ENCODE measurements at places on chromosomes 5 and 9. TPM values are rescaled to one million over a fixed set of nuclear protein-coding genes. Genes with fewer than 3 reads are reported as not detected.
A peak's percentile ranks its signal among the peaks of the same experiment; 100 is the strongest.

The RETREG1 gene
- 21.9 TPM for total RNA-seq

The PCDHB11 gene
- not detected for total RNA-seq

The RNF183 gene
- total RNA-seq, result not detected

The ATP10B gene
- total RNA-seq, result not detected

The TXNDC8 gene
- total RNA-seq, result not detected

The SLF1 gene
- 12.7 TPM for total RNA-seq

The MVB12B gene
- 0.23 TPM for total RNA-seq

The CDO1 gene
- total RNA-seq, result 0.18 TPM

The NUTM2G gene
- total RNA-seq, result not detected

The GMCL2 gene
- total RNA-seq, result not detected

The IPO11 gene
- 52.8 TPM for total RNA-seq

The SLC6A3 gene
- total RNA-seq, result not detected

The IDNK gene
- total RNA-seq, result 5.1 TPM

The SNX18 gene
- total RNA-seq, result 13.3 TPM

The ST6GALNAC6 gene
- 60.7 TPM for total RNA-seq

DNA sequence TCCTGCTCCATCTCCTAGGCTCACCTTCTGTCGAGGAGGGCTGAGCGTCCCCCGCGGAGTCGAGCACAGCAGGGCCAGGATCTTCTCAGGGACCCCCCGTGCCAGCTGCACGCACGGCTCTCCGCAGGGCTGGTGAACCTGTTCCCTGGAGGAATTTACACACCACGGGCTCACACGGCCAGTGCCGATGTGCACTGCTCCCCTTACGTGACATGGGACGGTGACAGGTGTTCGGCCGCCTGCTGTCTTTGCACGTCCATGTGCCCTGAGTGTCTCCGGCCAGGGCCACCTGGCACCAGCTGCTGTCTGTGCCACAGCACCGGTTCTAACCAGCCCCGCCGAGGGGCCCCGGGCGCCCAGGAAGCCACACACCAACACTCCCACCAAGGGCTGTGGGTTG lies 8.7 kb upstream of the AGPAT2 start:
- peaks cover 4% of the 10 kb centered on the region for H3K27me3 ChIP-seq
- no peak overlapping the region for H3K27ac ChIP-seq
- H3K4me1 ChIP-seq, result peaks cover 6% of the 10 kb centered on the region
- H3K4me3 ChIP-seq, result no peak overlapping the region
- no peak for DNase-seq

GRCh38 chr5:16855485-16855884 lies 80.6 kb downstream of the MYO10 start:
- no peaks in the 10 kb centered on the region for H3K4me1 ChIP-seq
- no peaks in the 10 kb centered on the region for H3K27me3 ChIP-seq
- H3K27ac ChIP-seq, result no peak overlapping the region
- no peak for DNase-seq
- no peak overlapping the region for H3K4me3 ChIP-seq

GRCh38 chr9:132998831-132999635 lies 20.5 kb downstream of the GFI1B start:
- no peaks in the 10 kb centered on the region for H3K36me3 ChIP-seq
- no peak overlapping the region for H3K4me3 ChIP-seq
- no peak overlapping the region for H3K27ac ChIP-seq
- no peak for DNase-seq

DNA sequence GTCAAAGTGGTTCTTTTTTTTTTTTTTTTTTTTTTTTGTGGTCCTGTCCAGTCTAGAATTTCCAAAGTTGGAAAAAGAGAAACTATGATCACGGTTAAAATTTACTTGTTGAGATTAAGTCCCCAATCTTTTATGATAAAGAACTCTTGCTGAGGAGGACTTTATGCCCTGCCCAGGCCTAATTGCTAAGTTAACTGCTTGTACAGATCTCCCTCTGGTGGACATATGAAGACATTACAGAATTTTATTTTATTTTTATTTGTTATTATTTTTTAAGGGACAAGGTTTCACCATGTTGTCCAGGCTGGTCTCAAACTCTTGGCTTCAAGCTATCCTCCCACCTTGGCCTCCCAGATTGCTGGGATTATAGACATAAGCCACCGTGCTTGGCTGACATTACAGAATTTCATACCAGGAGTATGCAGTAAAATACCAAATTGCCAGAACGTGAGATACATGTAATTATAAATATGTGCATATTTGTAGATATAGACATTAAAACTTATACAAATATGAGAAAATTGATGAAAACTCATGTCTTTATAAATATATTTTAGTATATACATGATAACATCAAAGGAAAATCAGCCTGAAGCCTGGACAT lies 91.2 kb downstream of the RFK start:
- H3K27ac ChIP-seq, result no peak overlapping the region
- H3K36me3 ChIP-seq, result no peaks in the 10 kb centered on the region
- DNase-seq, result no peak
- no peaks in the 10 kb centered on the region for H3K4me1 ChIP-seq

DNA sequence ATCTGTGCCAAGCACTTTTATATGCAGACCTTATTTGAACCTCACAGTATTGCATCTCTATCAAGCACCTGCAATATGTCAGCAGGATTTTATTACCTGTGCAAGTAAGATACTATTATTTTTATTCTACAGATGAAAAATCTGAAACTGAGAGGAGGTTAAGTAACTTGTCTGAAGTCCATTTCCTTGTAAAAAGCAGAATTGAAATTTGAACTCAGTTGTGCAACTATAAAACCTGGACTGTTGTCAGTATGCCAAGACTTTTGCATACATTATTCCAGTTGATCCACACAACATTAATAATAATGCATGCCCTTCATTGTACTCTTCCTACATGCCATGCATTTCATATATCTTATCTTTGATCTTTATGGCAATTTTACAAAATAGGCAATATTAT lies 82.2 kb upstream of the BRINP1 start:
- no peak overlapping the region for H3K4me3 ChIP-seq
- no peaks in the 10 kb centered on the region for H3K27me3 ChIP-seq
- no peaks in the 10 kb centered on the region for H3K4me1 ChIP-seq
- no peak overlapping the region for H3K27ac ChIP-seq

GRCh38 chr9:133762488-133763271 lies 24.5 kb upstream of the SARDH start:
- DNase-seq, result no peak
- H3K4me3 ChIP-seq, result no peak overlapping the region
- H3K4me1 ChIP-seq, result no peaks in the 10 kb centered on the region
- no peaks in the 10 kb centered on the region for H3K27me3 ChIP-seq
- no peak overlapping the region for H3K27ac ChIP-seq

- no peaks in the 10 kb centered on the region for H3K36me3 ChIP-seq
- no peaks in the 10 kb centered on the region for H3K27me3 ChIP-seq
- no peak for DNase-seq
- no peak overlapping the region for H3K27ac ChIP-seq
- no peaks in the 10 kb centered on the region for H3K4me1 ChIP-seq
These were observed 375.2 kb upstream of the TLE4 start for GRCh38 chr9:79196606-79197005.

DNA sequence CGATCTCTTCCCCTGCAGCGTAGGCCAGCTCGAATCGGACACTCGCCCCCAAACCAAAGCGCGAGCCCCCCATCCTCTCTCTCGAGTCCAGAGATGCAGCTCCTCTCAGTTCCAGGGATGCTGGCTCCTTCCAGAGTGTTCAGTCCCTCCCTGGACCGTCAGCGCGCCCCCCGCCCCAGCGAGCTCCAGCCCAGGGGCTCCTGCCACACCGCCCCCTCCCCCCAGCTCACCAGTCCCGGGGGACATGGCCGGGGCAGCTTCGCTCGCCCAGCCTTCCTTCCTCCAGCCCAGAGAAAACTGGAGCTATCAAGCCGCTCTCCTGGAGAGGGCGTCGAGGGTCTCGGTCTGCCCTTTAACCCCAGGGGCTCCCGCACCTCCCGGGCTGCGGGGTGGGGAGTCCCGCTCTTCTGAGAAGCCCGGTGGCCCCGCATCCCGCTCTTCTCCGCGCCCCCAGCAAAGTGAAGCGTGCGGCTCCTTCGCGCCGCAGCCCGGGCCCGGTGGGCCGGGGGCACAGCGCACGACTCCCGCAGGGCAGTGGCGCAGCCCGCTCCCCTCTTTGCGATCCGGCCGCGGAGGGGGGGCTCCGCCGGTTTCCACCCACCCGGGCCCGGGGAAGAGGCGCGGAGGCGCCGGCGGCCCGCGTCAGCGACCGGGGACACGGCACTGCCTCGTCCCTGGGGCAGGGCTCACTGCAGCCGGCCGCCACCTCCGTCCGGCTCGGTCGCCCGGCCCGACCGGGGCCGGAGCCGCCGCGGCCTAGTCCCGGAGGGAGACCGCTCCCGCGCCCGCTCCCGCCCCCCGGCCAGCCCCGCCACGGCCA lies 587 bp downstream of the MIER3 start:
- peak; percentile 18 for DNase-seq
- H3K27me3 ChIP-seq, result peaks cover 32% of the 10 kb centered on the region
- H3K36me3 ChIP-seq, result peaks cover 18% of the 10 kb centered on the region
- peaks cover 23% of the 10 kb centered on the region for H3K4me1 ChIP-seq
- H3K4me3 ChIP-seq, result peak overlapping the region; percentile 97

GRCh38 chr5:171162596-171162995 lies 146.5 kb upstream of the TLX3 start:
- no peaks in the 10 kb centered on the region for H3K4me1 ChIP-seq
- H3K4me3 ChIP-seq, result no peak overlapping the region
- peaks cover 3% of the 10 kb centered on the region for H3K27me3 ChIP-seq
- H3K27ac ChIP-seq, result no peak overlapping the region

- peaks cover 12% of the 10 kb centered on the region for H3K4me1 ChIP-seq
- no peak for DNase-seq
- H3K4me3 ChIP-seq, result no peak overlapping the region
- H3K36me3 ChIP-seq, result no peaks in the 10 kb centered on the region
These were observed 562.7 kb upstream of the DMAC1 start for GRCh38 chr9:8362250-8362649.

DNA sequence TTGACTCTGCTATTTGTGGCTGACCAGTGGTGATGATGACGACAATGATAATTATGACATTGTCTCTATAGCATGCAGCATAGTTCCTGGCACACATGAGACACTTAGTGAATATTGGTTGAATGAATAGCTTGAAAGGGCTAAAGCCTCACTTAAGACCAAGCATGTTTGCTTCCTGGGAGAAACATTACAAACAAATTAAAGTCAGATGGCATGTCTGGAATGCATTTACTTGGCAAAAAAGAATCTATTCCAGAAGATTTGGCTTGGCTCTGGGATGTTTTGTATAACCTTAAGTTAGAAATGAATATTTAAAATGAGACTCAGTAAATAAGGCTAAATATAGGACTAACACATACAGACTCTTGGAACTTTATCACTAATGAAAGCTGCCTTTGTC lies 21.6 kb downstream of the GAS1 start:
- peaks cover 2% of the 10 kb centered on the region for H3K27me3 ChIP-seq
- no peak overlapping the region for H3K4me3 ChIP-seq
- H3K4me1 ChIP-seq, result no peaks in the 10 kb centered on the region
- H3K36me3 ChIP-seq, result no peaks in the 10 kb centered on the region

DNA sequence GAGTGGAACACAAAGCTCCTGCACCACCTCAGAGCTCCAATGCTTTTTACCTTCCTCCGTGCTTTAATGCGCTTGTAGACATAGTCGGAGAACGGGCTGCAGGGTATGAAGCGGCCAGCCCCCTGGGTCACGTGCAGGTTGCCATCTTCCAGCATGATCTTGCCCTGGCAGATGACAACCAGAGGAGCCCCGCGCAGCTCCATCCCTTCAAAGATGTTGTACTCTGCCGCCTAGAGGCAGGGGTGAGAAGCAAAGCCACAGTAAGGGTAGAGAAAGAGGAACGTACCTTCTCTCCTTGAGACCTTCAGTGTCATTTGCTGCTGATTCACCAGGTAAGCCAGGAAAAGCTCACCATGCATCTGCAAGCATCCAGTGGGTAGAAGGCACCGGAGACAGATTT lies 112.3 kb downstream of the DPYSL3 start:
- H3K27me3 ChIP-seq, result no peaks in the 10 kb centered on the region
- no peak overlapping the region for H3K4me3 ChIP-seq
- H3K27ac ChIP-seq, result no peak overlapping the region
- H3K36me3 ChIP-seq, result no peaks in the 10 kb centered on the region
- DNase-seq, result no peak

- no peaks in the 10 kb centered on the region for H3K36me3 ChIP-seq
- no peak overlapping the region for H3K27ac ChIP-seq
- no peaks in the 10 kb centered on the region for H3K4me1 ChIP-seq
- DNase-seq, result no peak
These were observed 37.3 kb downstream of the COL5A1 start for GRCh38 chr9:134678666-134679443.

- H3K27me3 ChIP-seq, result no peaks in the 10 kb centered on the region
- H3K27ac ChIP-seq, result peak overlapping the region; percentile 92
- H3K4me1 ChIP-seq, result peaks cover 52% of the 10 kb centered on the region
- DNase-seq, result no peak
- H3K36me3 ChIP-seq, result peaks cover 46% of the 10 kb centered on the region
- H3K4me3 ChIP-seq, result peak overlapping the region; percentile 69
These were observed 21.9 kb upstream of the TERT start for GRCh38 chr5:1316588-1317340.

DNA sequence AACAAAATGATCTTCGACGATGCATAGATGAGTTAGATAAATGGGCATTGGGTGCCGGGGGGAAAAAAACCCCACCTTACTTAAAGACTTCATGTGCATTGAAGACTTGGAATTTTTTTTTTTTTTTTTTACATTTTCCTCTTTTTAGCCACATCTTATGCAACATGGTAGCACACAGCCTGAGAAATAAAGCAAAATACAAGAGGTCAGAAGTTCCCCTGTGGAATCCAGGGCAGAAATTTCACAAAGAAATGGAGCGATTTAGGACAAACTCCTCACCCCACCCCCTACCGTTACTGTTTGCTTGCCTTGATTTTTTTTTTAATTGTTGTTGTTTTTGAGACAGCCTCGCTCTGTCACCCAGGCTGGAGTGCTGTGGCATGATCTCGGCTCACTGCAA lies 153.2 kb downstream of the GOLPH3 start:
- DNase-seq, result no peak
- no peak overlapping the region for H3K27ac ChIP-seq
- no peaks in the 10 kb centered on the region for H3K36me3 ChIP-seq
- peak overlapping the region; percentile 65 for H3K4me3 ChIP-seq

Measured in activated T-helper 2 cell treated with anti-CD3 and anti-CD28 coated beads, Interferon-gamma antibody, Interleukin-2, Interleukin-4, amounts not matched to agents 10 μg/mL and 5 μg/mL and 100 μg/mL, durations not matched to agents 14 hours and 24 hours and 36 hours (primary cell).